Activated T-cell treated with anti-CD3 and anti-CD28 coated beads, Interleukin-2, amount 50 U/mL, for 48 hours (primary cell): ENCODE measurements at places on chromosomes 4 and X.

GRCh38 chr4:113394108-113394729, 344.8 kb downstream of the ANK2 start:
- DNase-seq = no peak

DNA sequence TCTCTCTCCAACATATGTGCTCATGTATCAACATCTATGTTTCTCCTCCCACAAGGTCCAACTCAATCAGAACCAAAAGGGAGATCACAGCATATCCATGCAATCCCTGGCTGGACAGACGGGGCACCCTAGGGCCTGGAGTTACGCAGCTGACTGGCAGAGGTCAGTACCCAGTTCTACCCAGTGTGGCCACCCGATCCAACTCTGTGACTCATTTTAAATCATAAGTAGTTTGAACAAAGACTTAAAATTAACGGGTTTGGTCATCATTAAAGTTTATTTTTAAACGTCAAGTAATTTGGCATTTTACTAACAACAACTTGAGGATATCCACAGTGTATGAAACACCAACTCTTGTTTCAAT, 59.5 kb downstream of the APBB2 start:
- DNase-seq = no peak

- DNase-seq = no peak
Measured at GRCh38 chrX:45623266-45623665, 422.6 kb upstream of the DIPK2B start.

DNA sequence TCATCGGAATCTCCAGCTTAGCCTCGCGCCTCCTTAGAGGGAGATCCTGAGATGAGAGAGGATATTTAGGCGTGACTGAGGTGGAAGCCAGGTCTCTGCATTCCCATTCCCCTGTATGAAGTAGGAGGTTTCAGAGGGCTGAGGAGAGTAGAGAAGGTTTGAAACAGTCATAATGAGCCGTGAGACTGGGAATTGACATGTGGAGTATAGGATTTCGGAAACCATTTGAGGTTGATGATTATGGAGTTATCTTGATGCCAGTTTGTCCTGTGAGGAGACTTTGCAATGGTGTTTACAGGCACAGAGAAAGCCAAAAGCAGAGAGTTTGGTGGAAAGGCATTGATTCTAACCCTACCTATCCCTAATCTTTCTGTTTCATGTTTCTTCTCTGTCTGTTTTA, 2.0 kb downstream of the CHST7 start:
- DNase-seq = no peak

GRCh38 chrX:78886550-78886949, 58.6 kb upstream of the P2RY10 start:
- no peak for DNase-seq

DNA sequence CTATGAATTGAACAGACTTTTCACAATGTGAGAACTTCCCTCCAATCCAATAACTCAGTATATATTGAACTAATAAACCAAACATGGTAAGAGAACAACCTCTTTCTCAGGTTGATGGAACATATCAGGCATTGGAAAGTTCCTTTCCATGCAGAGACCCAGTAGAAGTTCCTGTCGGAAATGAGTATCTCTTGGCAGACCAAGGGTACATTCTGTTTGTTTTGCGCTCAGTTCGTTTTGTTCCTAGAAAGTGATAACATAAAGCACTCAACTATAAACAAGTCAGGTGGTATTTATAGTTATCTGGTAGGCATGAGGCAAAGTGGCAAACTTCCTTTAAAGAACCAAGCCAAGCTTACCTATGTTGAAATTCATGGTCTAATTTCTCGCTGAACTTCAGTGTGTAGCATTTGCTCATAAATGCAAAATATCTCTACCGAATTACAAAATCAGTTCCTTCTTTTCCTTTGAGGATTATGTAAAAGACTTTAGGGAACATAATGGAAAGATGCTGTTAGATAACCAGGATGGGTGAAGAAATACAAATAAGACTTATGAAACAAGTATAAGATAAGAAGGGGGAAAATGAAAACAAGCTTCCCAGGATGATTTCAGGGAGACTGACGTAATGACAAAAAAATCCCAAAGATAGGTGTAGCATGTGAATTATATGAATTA, 120.3 kb downstream of the ARHGAP24 start:
- no peak for DNase-seq

GRCh38 chrX:16999275-16999674, 52.8 kb downstream of the REPS2 start:
- DNase-seq = no peak

GRCh38 chrX:135977611-135978010, 3.8 kb upstream of the MMGT1 start:
- DNase-seq = no peak

DNA sequence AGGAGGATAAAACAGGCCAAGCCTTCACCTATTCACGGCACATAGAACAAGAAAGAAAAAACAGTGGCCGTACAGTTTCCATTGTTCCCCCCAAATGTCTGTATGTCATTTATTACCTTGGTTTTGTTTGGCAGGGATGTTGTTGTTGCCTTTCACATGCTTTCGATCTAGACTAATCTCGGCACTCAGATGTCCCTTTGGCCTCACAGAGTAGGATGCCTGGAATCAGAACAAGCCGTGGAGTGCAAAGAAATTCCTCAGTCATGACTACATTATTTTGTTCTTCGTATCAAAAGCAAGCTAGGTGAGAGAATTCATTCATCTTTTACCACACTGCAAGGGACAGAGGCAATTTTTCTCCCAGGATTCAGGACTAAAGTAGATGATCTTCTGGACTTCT, 106.9 kb downstream of the SMIM20 start:
- no peak for DNase-seq
